ENCODE measurements at places on chromosomes 7 and 10. TPM values are rescaled to one million over a fixed set of nuclear protein-coding genes. Genes with fewer than 3 reads are reported as not detected.

GCK gene
- total RNA-seq: 0.74 TPM

HACD1 gene
- 16.6 TPM for total RNA-seq

PLAC9 gene
- total RNA-seq: 23.6 TPM

NSUN6 gene
- 7.1 TPM for total RNA-seq

MPP7 gene
- total RNA-seq: 0.84 TPM

ST8SIA6 gene
- total RNA-seq: 0.67 TPM
